T-helper 17 cell (primary cell): ENCODE measurements at places on chromosomes 5 and 9. TPM values are rescaled to one million over a fixed set of nuclear protein-coding genes. Genes with fewer than 3 reads are reported as not detected.

DNA sequence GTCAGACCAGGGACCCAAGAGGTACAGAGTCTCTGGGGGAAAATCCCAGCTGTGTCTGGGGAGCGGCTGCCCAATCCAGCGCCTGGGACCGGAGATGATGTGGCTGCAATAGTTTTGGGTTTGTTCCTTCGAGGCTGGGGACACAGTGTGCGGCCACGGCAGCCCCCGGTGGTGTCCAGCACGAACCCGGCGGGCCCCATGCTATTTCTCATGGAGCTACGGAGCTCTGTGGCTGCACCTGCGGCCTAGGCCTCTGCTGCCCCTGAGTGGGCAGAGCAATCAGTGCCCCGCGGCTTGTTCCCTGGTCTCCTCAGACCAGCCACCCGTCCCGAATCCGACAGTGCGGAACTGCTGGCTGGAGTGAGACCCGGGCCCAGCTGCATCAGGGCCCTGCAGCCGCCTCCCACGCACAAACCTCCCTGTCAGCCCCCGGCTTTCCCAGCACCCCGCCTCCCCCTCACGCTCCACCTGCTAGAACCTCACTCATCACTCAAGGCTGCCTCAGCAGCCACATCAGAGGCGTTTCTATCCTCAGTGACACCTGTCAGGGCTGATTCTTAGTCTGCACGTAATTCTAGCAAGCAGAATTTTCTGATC, 29.0 kb downstream of the SARDH start:
- H3K36me3 ChIP-seq = no peaks in the 10 kb centered on the region
- peak overlapping the region; percentile 68 for H3K4me3 ChIP-seq
- no peak for DNase-seq
- H3K27ac ChIP-seq = peak overlapping the region; percentile 45
- H3K4me1 ChIP-seq = peaks cover 11% of the 10 kb centered on the region
- H3K27me3 ChIP-seq = no peaks in the 10 kb centered on the region

- H3K4me1 ChIP-seq = peaks cover 3% of the 10 kb centered on the region
- no peak overlapping the region for H3K27ac ChIP-seq
- DNase-seq = peak; percentile 39
- peaks cover 72% of the 10 kb centered on the region for H3K27me3 ChIP-seq
Observed at GRCh38 chr5:142655339-142656267, 30.3 kb downstream of the FGF1 start.

- no peaks in the 10 kb centered on the region for H3K36me3 ChIP-seq
- no peak overlapping the region for H3K27ac ChIP-seq
- no peak for DNase-seq
- no peaks in the 10 kb centered on the region for H3K4me1 ChIP-seq
- H3K4me3 ChIP-seq = no peak overlapping the region
- peaks cover 8% of the 10 kb centered on the region for H3K27me3 ChIP-seq
Observed at GRCh38 chr5:167982-168660, 23.2 kb upstream of the LRRC14B start.

- peaks cover 56% of the 10 kb centered on the region for H3K27me3 ChIP-seq
- H3K4me3 ChIP-seq = no peak overlapping the region
- no peak overlapping the region for H3K27ac ChIP-seq
Observed at GRCh38 chr5:112684737-112685136, 52.9 kb upstream of the APC start.

GRCh38 chr9:101995231-101995630, 256.8 kb upstream of the GRIN3A start:
- no peak overlapping the region for H3K4me3 ChIP-seq
- no peaks in the 10 kb centered on the region for H3K27me3 ChIP-seq
- H3K4me1 ChIP-seq = no peaks in the 10 kb centered on the region
- H3K27ac ChIP-seq = no peak overlapping the region
- H3K36me3 ChIP-seq = no peaks in the 10 kb centered on the region

- H3K4me3 ChIP-seq = no peak overlapping the region
- peaks cover 2% of the 10 kb centered on the region for H3K4me1 ChIP-seq
- H3K27me3 ChIP-seq = peaks cover 23% of the 10 kb centered on the region
- H3K27ac ChIP-seq = no peak overlapping the region
- no peak for DNase-seq
Observed at GRCh38 chr9:135589596-135590485, 28.3 kb downstream of the PAEP start.

DNA sequence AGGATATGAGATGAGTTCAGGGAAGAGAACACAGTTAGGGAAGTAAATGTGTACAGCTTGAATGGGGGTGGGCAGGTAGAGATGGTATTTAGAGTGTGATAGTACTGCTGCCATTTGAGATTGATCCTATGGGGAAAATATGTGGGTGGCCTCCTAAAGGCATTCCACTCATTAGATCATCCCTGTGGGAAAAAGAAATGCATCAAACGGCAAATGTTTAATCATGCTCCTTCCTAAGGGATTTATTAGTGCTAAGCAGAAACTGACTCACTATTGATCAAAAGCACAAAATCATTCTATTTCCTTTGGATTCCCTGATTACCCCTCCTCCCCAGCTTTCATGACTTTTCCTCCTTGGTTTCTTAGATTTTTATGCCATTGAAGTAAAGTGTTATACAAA, 36.4 kb upstream of the SMC5 start:
- no peaks in the 10 kb centered on the region for H3K27me3 ChIP-seq
- no peak for DNase-seq
- H3K4me1 ChIP-seq = no peaks in the 10 kb centered on the region
- no peak overlapping the region for H3K4me3 ChIP-seq

- H3K36me3 ChIP-seq = no peaks in the 10 kb centered on the region
- peak overlapping the region; percentile 85 for H3K27ac ChIP-seq
- peak overlapping the region; percentile 90 for H3K4me3 ChIP-seq
- DNase-seq = no peak
Observed at GRCh38 chr5:139272471-139273321, 20.8 kb upstream of the MATR3 start.

- peaks cover 18% of the 10 kb centered on the region for H3K36me3 ChIP-seq
- H3K4me1 ChIP-seq = peaks cover 19% of the 10 kb centered on the region
- no peak for DNase-seq
- H3K4me3 ChIP-seq = no peak overlapping the region
Observed at GRCh38 chr5:1331861-1332405, 13.0 kb downstream of the CLPTM1L start.

- no peak overlapping the region for H3K27ac ChIP-seq
- no peaks in the 10 kb centered on the region for H3K4me1 ChIP-seq
- no peak for DNase-seq
- no peaks in the 10 kb centered on the region for H3K36me3 ChIP-seq
- no peak overlapping the region for H3K4me3 ChIP-seq
Observed at GRCh38 chr5:42499016-42499415, 75.8 kb downstream of the GHR start.

- DNase-seq = no peak
- no peak within 1 kb of the TSS for H3K27ac ChIP-seq
- no peaks in the 10 kb centered on the region for H3K36me3 ChIP-seq
Observed at GRCh38 chr5:850511-851006, at the start of gene ZDHHC11. ZDHHC11 (minus strand) TSS chr5:850986; CDS start chr5:850602, 384 bp downstream.

DNA sequence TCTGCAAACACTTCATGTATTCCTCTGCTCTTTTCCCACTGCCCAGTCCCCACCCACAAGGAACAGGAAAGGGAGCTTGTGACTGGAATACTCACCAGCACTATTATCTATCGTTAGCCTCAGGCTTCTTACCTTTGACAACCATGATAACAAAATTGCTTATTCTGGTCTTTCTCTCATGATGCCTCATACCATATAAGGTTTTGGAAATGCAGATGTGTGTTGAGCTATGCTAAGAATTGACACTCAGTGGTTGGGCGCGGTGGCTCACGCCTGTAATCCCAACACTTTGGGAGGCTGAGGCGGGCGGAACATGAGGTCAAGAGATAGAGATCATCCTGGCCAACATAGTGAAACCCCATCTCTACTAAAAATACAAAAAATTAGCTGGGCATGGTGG, 25.4 kb downstream of the SOX30 start:
- no peaks in the 10 kb centered on the region for H3K27me3 ChIP-seq
- peaks cover 3% of the 10 kb centered on the region for H3K4me1 ChIP-seq
- no peak for DNase-seq
- no peak overlapping the region for H3K27ac ChIP-seq

- no peaks in the 10 kb centered on the region for H3K4me1 ChIP-seq
- H3K27me3 ChIP-seq = peaks cover 8% of the 10 kb centered on the region
- no peak overlapping the region for H3K27ac ChIP-seq
- H3K4me3 ChIP-seq = no peak overlapping the region
Observed at GRCh38 chr5:153629027-153629895, 138.8 kb downstream of the GRIA1 start.

DNA sequence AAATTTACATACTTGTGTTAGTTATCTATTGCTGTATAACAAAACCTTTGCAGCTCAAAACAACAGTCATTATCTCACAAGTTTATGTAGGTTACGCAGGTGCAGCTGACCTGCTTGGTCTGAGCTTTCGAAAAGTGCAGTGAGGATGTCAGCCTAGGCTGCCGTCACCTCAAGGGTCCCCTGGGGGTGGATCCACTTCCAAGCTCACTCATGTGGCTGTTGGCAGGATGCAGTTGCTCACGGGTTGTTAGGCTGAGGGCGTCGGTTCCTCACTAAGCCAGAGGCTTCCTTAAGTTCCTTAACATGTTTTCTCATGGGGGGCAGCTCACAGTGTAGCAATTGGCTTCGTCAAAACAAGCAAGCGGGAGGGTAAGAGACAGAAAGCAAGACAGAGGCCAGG, 139.8 kb downstream of the DOCK8 start:
- peak overlapping the region; percentile 79 for H3K27ac ChIP-seq
- no peaks in the 10 kb centered on the region for H3K27me3 ChIP-seq
- no peak for DNase-seq

DNA sequence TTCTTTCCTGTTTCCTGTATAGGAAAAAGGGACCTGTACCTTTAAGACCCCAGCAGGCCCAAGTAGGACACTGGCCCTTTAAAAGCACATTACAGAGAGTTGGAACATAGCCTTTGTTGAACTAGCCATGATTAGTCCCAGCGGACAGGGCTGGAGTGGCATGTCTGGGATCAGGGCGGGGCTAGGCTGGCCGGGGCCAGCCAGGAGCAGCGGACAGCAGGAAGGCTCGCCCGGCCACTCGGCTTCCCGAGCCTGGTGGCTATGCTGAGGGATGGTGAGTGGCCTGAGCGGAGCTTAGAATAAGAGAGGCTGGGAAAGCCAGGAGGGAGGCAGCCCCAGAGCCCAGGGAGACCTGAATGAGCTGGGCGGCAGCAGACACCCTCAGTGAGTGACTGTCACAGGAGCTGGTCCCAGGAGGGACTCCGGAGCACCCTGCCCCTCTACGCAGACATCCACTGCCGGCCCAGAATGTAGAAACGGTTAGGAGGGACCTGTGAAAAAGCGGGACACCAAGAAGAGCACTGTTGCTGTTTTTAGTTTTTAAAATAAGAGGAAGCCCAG, 92.1 kb downstream of the DAB2IP start:
- no peak overlapping the region for H3K27ac ChIP-seq
- H3K36me3 ChIP-seq = no peaks in the 10 kb centered on the region
- no peak for DNase-seq

DNA sequence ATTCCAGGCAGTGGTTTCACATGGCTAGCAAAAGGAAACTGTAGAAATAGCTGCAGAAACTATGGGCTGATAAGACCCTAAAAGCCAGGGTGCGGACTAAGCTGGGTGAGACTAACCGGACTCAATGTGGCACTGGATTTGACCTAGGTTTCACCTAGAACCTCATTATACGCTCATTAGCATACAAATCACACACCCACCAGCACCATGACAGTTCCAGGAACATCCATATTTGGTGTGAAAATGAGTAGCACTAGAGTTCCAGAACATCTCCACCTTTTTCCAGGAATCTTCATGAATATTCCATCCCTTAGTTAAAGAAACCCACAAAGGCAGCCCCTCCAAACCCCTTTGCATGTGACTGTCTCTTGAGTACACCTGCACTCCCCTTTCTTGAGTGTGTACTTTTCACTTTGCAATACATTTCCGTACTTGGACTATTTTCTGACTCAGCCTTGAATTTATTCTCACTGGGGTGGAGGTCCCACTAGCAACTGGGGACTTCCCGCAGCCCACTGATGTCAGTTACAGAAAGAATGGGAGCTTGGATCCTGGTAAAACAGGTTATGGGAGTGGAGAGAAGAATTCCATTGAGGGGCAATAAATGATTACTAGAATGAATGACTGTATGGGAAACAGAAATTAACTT, 58.0 kb upstream of the SPATA31C2 start:
- peaks cover 2% of the 10 kb centered on the region for H3K4me1 ChIP-seq
- H3K4me3 ChIP-seq = no peak overlapping the region
- H3K27me3 ChIP-seq = peaks cover 44% of the 10 kb centered on the region
- H3K27ac ChIP-seq = no peak overlapping the region
- no peak for DNase-seq
- no peaks in the 10 kb centered on the region for H3K36me3 ChIP-seq

- H3K27ac ChIP-seq = no peak overlapping the region
- H3K36me3 ChIP-seq = peaks cover 3% of the 10 kb centered on the region
- no peaks in the 10 kb centered on the region for H3K27me3 ChIP-seq
- DNase-seq = no peak
Observed at GRCh38 chr9:136024696-136025316, 63.6 kb upstream of the UBAC1 start.

GRCh38 chr5:151093476-151093889, 12.6 kb upstream of the TNIP1 start:
- H3K27ac ChIP-seq = peak overlapping the region; percentile 96
- H3K4me3 ChIP-seq = peak overlapping the region; percentile 84
- H3K36me3 ChIP-seq = no peaks in the 10 kb centered on the region
- DNase-seq = no peak

- no peaks in the 10 kb centered on the region for H3K36me3 ChIP-seq
- peaks cover 27% of the 10 kb centered on the region for H3K27me3 ChIP-seq
- no peak overlapping the region for H3K4me3 ChIP-seq
- H3K4me1 ChIP-seq = no peaks in the 10 kb centered on the region
- no peak overlapping the region for H3K27ac ChIP-seq
- no peak for DNase-seq
Observed at GRCh38 chr9:124625087-124625486, 117.9 kb upstream of the NR5A1 start.

GRCh38 chr9:5569891-5570290, 59.0 kb upstream of the RIC1 start:
- H3K4me1 ChIP-seq = peaks cover 15% of the 10 kb centered on the region
- H3K36me3 ChIP-seq = no peaks in the 10 kb centered on the region
- H3K27me3 ChIP-seq = no peaks in the 10 kb centered on the region
- DNase-seq = no peak
- H3K4me3 ChIP-seq = no peak overlapping the region

GRCh38 chr9:87968155-87968554, 6.2 kb downstream of the CDK20 start:
- DNase-seq = no peak
- H3K27ac ChIP-seq = no peak overlapping the region
- peaks cover 18% of the 10 kb centered on the region for H3K36me3 ChIP-seq
- peaks cover 5% of the 10 kb centered on the region for H3K27me3 ChIP-seq

DNA sequence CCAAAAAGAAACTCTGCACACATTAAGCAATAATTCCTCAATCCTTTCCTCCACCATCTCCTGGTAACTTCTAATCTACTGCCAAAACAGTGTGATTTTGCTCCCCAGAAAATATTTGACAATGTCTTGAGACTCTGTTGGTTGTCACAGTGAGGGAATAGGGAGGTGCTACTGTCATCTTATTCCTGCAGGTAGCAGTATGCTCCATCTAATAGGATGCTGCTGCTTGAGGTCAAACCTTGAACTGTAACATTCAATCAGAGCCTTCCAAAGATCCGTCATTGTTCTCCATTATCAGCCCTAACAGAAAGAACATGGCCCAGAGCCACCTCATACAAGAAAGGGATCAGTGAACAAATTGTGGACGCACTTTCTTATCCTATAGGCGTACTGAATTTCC, 514.7 kb upstream of the GRIN3A start:
- no peak for DNase-seq
- H3K27me3 ChIP-seq = no peaks in the 10 kb centered on the region
- H3K27ac ChIP-seq = no peak overlapping the region

AMBP gene
- not detected for total RNA-seq

CD74 gene
- 477 TPM for total RNA-seq

FSD1L gene
- 3.2 TPM for total RNA-seq

NUTM2G gene
- not detected for total RNA-seq

DCTN3 gene
- total RNA-seq = 76.4 TPM

ADAMTS16 gene
- total RNA-seq = not detected

CTXN3 gene
- not detected for total RNA-seq

SKP2 gene
- total RNA-seq = 10.4 TPM
